NCI-H1105 treated with DMSO at 0.1 percent for 48 hours (cell line): ENCODE measurements at places on chromosomes 4 and X.
A peak's percentile ranks its signal among the peaks of the same experiment; 100 is the strongest.

GRCh38 chr4:184395971-184396391 lies 78.4 kb downstream of the IRF2 start:
- DNase-seq, result no peak

GRCh38 chr4:86334020-86334750 lies 25.7 kb downstream of the MAPK10 start:
- no peak for DNase-seq

GRCh38 chr4:153025406-153025805 lies 89.3 kb downstream of the FHDC1 start:
- DNase-seq, result no peak

DNA sequence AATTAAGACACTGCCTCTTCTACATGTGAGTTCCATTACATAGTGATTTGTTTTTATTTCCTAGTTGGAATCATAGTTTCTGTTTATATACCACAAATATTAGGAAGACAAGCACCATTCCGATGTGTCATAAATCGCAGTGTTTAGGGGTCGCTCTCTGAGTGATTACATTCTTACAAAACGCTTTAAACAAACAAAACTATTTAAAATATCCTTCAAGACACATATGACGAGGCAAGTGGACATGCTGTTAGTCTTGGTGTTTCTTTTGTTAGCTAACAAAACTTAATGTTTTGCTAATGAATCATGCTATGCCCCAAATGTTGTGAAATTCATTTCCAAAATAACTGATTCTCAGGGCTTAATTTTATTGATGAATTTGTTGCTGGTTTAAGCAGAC lies 1219.3 kb upstream of the PRKX start:
- DNase-seq, result no peak

DNA sequence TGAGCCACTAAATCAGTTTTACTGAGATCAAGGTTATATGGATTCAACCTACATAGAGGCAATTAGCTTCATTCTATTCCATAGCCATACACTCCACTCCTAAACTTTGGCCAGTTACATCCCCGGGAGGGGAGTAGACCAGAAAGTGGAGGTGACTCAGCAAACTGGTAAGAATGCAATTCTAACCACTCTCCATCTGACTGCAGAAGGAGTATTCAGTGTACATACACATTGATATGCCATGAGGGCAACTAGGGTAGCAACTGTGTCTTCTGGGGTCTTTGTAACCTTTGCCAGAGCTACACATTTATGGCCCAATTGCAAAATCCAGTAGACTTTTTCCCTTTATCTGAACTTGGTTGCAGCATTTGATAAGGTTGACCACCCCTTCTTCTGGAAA lies 7.6 kb downstream of the SLC25A43 start:
- no peak for DNase-seq

DNA sequence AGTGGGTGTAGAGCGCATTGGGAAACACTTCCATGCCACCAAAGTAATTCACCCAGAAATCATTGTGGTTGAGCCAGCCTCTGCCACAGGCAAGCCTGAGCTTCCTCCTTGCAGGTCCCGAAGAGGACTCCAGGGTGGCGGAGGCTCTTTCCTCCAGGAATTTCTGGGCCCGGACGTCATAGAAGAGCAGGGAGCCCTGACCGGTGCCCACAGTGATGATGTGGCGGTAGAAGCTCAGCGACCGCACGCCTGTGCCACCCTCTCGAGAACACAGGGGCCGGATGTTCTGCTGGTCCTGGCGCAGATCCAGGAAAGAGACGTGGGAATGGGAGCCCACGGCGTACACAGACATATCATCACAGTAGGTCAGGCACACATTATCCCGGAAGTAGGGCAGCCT lies 1.3 kb downstream of the DCAF12L1 start:
- no peak for DNase-seq

GRCh38 chrX:54992911-54993622 lies 921 bp downstream of the PFKFB1 start:
- no peak for DNase-seq

DNA sequence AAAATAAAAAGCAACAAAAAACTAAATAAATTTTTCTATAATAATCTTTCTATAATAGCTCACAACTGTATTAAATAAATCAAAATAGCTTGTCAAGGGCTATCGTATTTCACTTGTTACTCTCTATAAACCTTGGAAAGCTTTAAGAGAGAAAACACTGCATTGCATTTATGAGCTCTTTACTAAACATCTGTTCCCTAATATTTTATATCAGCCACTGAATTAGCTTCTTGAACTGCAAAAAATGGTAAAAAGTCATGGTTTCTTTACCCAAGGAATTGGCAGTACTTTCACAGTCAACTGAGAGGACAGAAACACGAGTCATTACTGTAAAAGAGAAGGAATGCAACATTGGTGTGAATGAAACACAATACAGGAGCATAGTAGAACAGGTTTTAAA lies 671.2 kb downstream of the PCDH18 start:
- no peak for DNase-seq

GRCh38 chr4:146243141-146243882 lies 29.0 kb downstream of the REELD1 start:
- DNase-seq, result no peak

GRCh38 chr4:119046263-119046662 lies 89.4 kb upstream of the MYOZ2 start:
- DNase-seq, result no peak

DNA sequence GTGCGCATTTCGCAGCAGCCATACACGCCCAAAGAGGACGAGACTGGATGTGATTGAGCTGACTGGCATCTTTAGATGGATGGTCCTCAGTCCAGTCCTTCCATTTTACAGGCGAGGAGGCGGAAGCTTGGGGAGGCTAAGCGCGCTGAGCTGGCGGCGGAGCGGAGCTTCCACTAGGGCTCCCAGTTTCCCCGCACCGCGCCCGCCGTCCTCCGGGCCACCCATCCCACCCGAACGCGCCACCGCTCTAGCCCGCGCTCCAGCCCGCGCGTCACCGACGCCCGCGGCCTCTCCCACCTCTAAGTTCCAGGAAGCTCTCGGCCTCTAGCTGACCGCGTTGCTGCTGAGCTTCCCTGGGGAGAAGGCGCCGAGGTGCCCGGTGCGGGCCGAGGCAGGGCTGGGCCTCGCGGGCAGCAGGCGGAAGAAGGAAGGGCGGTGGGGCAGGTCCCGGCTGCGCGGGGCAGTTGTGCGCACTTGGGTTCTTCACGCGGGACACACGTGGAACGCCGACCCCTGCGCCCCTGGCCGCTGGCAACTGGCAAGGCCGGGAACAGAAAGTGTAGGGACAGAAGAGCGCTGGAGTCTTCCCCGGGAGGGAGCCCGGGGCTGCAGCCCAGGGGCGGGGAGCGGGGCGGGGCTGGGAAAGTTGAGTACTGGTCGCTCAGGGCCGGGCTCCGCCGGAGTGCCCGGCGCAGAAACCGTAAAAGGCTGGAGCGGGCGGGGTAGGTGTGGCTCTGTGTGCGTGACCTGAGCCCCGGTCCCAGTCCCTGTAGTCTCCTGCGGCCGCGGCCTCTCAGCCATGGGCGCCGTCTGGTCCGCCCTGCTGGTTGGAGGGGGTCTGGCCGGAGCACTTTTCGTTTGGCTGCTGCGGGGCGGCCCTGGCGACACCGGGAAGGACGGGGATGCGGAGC lies at the start of gene STBD1:
Gene STBD1 (plus strand): TSS at position 763 of the 911 bp plus-strand sequence. CDS start 37 bp downstream, at position 800.
- peak; percentile 40 for DNase-seq

- DNase-seq, result no peak
Observed at GRCh38 chr4:140042634-140043033, 111.3 kb downstream of the MAML3 start.

DNA sequence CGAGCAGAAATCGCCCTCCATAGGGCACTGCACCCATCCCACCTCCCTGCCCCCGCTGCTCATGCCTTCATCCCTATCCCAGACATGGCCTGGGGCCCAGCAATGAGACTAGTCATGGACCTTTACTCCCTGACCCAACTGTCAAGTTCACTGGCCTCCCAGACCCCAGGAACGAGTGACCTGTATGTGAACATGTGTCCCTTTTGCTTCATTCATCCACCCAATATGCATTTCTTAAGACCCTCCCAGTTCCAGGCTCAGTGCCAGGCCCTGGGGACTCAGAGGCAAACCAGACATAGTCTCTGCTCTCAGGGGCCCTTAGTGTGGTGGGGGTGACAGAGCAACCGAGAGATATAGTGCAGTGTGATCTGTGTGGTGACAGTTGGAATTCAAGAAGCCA lies 67.0 kb downstream of the EFNB1 start:
- no peak for DNase-seq

- no peak for DNase-seq
Observed at GRCh38 chrX:112457788-112458187, 221.9 kb downstream of the LHFPL1 start.

DNA sequence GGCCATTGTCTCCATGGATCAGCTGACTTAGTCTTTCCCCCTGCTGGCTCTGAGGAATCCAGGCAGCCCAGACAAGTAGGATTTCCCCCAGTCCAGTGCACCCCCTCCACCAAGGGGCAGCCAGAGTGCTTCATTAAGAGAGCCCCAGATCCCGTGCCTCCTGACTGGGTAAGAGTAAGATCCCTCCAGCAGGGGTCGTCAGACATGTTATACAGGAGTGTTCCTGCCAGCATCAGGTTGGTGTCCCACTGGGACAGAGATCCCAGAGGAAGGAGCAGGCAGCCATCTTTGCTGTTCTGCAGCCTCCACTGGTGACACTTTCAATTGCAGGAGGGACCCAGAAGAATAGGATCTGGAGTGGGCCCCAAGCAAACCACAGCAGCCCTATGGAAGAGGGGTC lies 29.0 kb upstream of the INPP4B start:
- no peak for DNase-seq

DNA sequence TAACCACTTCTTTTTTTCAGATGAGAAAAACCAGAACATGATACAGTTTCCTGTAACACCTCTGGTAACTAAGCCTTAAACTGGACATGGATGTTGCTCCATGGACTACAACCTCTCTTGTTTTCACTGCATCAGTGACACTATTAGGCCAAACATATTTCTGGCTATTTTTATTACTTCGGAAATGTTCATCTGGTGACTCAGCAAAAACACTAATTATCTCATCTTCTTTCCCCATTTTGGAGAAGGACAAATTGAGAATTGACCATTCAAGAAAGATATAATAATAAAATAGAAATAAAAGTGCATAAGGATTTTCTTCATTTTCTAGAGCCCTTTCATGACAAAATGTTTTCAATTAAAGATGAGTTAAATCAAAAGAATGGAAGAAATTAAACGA lies 361.9 kb upstream of the TECRL start:
- no peak for DNase-seq

DNA sequence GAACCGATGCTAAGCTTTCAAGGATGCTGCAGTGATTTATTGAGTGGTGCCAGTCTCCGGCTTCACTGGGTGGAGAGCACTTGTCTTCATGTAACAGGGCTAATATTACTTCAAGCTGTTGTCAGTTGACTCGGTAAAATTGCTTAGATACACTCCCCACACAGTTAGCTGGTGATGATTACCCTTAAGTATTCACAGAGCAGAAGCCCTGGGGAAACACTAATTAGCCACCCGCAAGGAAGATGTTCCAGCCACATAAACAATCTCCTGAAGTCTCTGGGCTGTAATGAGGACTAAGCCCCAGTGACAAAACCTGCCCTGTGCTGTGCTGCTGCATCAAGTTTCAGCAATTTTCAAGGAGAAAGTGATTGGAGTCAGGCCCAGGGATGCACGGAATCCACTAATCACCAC lies 37.3 kb upstream of the GK2 start:
- DNase-seq, result peak; percentile 88

DNA sequence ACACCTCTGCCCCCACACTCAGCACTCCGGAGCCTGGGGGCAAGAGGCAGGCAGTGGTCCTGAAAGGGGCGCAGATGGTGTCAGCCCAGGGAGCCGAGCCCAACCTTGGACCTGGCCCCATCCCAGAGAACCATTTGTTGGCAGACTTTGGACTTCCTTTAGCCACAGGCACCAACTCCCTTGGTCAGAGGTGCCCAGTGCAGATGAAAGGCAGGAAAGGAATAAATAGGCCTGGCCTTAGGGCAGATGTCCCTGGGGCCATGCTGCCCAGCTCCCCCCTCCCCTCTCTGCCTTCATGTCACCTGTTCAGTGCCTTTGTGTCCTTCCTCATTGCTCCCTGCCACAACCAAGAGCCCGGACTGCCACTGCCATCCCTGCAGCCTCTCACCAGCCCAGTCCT lies 52.8 kb downstream of the SEL1L3 start:
- DNase-seq, result no peak

DNA sequence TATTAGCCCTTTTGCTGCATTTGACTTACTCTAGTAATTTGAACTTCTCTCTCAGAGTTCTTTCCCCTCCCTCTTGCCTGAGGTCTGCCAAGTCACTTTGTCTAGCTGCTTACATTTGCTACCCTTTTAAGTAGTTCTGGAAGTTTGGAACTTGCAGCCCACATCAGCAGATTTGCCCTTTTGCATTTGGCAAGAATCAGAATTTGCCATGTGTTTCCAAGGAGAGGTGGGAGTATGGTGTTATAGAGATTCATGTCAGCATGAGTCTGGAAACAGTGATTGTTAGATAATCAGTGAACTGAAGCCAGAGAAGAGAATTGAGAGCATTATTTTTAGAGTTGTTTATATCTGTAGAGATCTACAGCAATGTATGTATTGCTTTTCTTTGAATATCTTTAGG lies 52.1 kb downstream of the KLHL34 start:
- DNase-seq, result no peak

GRCh38 chrX:119654112-119654531 lies 38.8 kb downstream of the SEPTIN6 start:
- DNase-seq, result no peak

DNA sequence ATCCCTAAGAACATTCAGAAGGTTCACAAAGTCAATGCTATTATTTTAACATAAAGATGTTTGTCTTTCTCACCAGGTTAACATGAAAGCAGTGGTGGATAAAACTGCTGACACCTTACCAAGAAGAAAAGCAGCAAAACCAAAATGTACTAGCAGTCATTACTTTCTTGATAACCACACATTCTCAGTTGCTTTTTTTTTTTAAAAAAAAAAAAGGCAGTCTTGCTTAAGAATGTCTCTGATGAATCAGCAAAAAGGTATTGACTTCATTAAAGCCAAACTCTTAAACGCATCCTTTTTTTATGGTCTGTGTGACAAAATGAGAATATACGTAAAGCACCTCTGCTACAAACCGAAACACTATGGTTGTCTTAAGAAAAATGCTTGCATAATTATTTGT lies 31.9 kb downstream of the CDKL2 start:
- no peak for DNase-seq

GRCh38 chrX:74408304-74408703 lies 13.0 kb upstream of the SLC16A2 start:
- no peak for DNase-seq

GRCh38 chrX:93354651-93355050 lies 318.7 kb downstream of the NAP1L3 start:
- no peak for DNase-seq

- no peak for DNase-seq
Observed at GRCh38 chrX:12526306-12526705, 264.9 kb upstream of the PRPS2 start.

- no peak for DNase-seq
Observed at GRCh38 chr4:32172761-32173160, 1452.6 kb downstream of the PCDH7 start.

DNA sequence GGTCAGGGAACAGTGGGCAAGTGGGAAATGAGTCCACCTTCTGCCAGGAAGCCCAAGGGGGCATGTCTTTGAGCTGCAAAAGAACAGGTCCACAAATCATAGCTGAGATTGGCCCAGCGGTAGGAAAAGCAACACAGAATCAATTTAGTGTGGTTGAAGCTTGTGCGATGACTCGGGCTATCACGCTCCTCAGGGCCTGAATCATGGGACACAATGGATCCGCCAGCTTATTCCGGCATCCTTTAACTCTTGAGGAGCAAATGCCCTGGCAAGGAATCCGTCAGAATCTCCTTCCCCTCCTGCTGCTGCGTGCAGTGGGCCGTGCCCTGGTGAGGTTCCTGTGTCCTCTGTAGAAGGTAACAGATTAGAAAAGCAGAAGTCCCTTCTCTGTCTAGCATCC lies 98.0 kb downstream of the RELL1 start:
- no peak for DNase-seq
